Activated CD8-positive, alpha-beta memory T cell treated with anti-CD3 and anti-CD28 coated beads for 4 hours (primary cell): ENCODE measurements at places on chromosomes 7 and 10.

- no peak for DNase-seq
Measured at GRCh38 chr10:61987537-61987936, 86.0 kb downstream of the ARID5B start.

DNA sequence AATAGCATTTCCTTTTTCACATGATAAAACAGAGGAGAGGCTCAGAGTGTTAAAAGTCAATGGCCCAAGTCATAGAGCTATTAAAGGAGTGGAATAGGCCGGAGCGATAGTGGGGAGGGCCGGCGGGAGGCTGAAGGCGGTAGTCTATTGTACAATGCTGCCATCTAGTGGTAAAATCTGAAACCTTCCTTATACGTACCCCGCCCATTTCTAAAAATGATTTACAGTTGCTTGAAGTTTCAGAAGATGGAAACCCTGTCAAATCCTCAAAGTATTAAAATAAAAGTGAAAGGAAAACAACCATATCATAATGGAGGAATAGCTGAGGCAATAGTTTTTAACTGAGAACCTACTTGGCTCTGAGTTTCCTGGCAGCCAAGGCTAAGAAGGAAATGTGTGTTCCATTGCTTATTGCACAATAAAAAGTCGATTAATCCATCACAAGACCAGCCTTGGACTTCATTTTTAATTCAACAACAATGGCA lies 209.1 kb downstream of the CCSER2 start:
- no peak for DNase-seq

DNA sequence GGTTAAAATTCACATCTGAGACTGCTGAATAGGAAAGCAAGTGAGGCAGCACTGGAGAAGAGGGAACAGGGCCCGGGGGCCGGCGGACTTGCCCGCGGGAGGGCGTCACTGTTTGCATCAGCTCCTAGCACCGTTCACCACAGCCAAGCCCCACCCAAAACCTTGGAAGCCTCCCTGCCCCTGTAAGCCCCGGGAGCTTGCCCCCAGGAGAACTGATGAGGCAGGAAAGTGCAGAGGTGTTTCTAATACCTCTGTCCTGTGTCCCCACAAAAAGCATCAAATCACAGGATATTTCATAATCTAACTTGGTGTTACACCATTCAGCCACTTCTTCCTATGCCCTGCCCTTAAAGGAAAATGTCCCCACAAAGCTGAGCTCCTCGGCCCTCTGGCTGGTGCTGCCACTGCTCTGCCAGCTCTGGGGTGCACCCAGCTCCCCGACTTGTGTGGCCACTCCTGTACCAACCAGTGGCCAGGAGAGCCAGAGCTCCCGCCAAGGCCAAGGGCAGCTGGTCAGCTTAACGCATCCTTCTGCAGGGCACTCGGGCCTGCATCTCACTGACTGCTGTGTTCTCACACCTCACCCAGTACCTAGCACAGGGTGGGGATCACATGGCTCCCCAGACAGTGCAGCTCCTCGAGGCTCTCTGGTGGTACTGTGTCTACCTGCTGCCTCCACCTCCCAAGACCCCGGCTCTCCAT lies 47.3 kb upstream of the CNPY1 start:
- no peak for DNase-seq

- DNase-seq, result no peak
Measured at GRCh38 chr10:108957681-108958080, 965.6 kb downstream of the XPNPEP1 start.

DNA sequence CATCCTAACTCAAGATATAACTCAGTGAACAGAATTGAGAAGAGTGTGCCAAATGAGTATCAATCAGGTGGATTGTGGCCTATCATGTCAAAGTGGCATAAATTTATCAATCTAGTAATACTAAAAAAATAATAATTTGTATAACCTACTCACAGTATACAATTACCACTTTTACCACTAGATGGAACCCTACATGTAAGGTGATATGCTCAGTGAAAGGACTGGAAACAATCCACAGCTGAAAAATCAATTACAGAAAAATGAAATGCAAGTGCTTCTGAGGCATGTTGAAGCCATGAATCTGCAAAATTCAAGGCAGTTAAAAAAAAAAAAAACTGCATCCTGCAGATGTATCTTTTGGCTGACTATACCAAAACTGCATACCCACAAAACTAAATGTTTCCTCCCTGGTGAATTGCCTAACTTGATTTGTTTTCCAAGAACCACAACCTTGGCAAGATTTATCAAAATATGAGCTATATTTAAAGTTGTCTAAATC lies 13.9 kb downstream of the ARHGAP19 start:
- DNase-seq, result no peak

DNA sequence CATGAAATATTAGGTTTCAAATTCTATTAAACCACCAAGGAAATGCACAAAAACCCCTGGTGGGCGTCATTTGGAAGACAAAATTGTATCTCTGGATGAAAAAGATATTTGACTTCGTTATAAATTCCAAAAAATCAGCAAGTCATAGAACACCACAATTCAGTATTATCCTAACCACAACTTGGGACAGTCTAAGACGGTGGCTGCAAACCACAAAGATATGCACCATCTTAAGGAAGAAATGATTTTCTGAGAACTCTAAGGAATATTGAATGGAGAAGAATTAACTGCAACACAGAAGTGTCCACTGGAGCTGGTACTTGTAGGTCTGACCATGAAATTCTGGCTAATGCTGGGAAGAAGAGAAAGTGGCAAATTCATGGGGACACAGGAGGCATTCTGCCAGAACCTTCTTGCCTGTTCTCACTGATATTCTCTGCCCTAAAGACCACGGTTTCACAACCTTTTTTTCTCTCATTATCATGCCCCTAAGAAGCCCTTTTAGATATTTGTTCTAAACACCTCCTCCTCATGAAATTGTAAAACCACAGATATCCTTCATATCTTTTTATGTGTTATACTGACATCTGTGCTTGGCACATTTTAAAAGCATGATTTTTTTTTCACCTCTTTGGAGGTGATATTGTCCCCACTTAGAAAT lies 92.9 kb downstream of the SFMBT2 start:
- DNase-seq, result no peak

- DNase-seq, result no peak
Measured at GRCh38 chr7:2647594-2648172, 15.9 kb downstream of the TTYH3 start.
